Left renal cortex interstitium (tissue), 4 donors: ENCODE measurements at places on chromosomes 1 and 21.

GRCh38 chr21:28267449-28267848 lies 725.2 kb downstream of the LTN1 start:
- no peak for DNase-seq

- no peak for DNase-seq
Measured at GRCh38 chr21:42174173-42174572, 44.8 kb upstream of the ABCG1 start.

- DNase-seq = no peak
Measured at GRCh38 chr1:234768569-234769283, 158.7 kb upstream of the IRF2BP2 start.

DNA sequence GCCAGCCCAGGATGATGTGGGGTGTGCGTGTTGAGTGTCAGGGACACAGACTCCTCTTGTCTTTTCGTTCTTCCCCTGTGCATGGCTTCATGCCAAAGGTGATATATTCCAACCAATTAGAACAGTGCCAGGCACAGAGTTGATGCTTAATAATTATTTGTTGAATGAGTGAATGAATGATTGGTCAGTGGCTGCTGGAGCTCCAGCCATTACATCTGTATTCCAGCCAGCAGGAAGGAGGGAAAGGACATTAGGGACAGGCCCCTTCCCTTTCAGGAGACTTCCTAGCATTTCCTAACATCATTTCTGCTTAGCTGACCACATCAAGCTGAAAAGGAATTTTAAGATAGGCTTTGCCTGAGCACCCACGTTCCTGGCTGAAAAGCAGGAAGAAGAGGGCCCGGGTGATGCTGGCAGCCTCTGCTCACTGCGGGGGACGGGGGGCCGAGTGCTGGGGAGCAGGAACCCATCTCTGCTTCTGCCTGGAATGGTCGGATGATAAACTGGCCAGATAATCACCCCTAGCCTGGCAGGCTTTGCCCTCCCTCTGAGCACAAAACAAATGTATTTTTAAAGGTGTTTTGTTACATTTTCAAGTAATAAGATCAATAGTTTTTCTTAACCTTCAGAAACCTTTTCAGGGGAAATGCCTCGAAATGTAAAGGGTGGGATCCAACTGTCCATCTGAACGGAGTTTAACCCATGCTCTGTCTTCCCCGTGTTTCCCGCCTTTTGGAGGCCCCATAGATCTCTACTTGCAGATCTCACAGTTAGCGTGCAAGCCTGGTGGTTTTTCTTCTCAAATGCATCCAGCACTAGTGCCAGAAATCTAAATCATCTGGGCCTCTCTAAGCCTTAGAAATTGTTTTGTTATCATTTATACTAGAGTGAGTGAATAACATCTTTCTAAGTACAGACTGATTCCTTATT lies 39.0 kb downstream of the SLC37A1 start:
- no peak for DNase-seq

DNA sequence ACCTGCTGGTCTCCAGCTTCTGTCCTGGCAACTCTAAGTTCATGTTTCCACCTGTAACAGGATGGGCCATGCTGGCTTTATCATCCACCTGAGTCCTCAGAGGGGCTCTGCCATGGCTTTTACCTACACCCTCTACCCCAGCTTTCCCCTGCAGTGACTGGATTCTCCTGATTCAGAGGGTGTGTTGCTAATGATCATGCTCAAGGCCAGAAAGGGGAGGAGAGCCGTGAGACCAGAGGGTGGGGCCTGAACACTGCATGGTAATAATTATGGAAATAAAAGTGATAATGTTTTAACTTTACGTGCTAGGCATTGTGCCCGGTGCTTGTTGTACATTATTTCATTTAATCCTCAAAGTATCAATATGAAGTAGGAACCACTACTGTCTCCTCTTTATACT lies 53.3 kb downstream of the CNIH3 start:
- DNase-seq = no peak

GRCh38 chr1:217048104-217048707 lies 325.0 kb upstream of the ESRRG start:
- no peak for DNase-seq
